ENCODE measurements at places on chromosomes 6 and 20.

DNA sequence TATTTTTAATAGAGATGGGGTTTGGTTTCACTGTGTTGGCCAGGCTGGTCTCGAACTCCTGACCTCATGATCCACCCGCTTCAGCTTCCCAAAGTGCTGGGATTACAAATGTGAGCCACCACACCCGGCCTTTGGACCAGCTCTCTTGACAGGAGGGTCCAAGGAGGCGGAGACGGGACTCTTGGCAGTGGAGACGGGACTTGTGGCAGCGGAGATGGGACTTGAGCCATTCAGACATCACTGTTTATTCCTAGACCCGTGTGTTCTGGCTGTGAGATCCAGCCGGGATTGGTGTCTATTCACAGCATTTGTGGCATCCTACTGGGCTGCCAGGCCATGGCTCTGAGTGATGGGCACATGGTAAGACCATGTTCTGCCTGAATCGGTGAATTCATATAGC is 25.6 kb downstream of the PRPF6 start:
- DNase-seq = no peak

DNA sequence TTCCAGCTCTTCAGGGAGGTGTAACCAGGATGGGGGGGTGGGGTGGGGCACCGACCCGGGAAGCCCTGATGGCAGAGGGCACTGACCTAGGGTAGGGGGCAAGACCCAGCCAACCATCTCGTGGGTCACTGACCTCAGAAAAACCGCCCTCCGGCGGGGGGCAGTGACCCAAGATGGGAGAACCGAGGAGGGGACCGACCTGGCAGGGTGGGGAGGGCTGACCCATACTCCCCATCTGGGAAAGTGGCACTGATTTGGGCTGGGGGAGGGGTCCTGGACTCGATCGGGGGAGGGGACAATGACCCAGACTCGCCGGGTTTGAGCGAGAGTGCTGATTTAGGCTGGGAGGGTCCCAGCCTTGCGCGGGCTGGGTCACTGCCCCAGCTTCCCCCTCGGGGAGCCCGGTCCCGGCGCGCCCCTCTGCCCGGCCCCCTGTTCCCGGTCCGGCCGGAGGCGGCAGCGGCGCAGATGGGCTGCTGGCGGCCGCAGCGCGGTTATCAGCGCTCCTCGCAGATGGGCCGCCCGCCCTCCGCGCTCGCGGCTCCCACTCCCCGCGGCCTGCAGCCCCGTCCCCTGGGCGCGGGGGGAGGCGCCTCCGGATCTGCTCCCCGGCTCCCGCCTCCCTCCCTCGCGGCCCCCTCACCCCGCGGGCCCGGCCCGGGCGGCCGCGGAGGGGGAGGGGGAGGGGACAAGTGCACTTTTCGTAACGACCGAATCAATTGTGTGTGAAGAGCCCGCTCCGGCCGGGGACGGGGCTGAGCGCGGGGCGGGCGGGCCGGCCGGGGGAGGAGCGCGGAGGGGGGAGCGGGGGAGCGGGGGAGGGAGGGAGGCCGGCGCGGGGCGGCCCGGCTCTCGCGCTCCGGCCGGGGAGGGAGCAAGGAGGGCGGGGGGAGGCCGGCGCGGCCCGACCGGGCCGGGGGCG is 2.2 kb downstream of the NOL4L start:
- no peak for DNase-seq

GRCh38 chr6:45369870-45370269 is 7.9 kb downstream of the SUPT3H start:
- DNase-seq = no peak

- DNase-seq = no peak
Measured at GRCh38 chr6:129894921-129895320, 33.8 kb upstream of the TMEM244 start.

- DNase-seq = no peak
Measured at GRCh38 chr20:41643504-41643938, 25.3 kb upstream of the CHD6 start.

DNA sequence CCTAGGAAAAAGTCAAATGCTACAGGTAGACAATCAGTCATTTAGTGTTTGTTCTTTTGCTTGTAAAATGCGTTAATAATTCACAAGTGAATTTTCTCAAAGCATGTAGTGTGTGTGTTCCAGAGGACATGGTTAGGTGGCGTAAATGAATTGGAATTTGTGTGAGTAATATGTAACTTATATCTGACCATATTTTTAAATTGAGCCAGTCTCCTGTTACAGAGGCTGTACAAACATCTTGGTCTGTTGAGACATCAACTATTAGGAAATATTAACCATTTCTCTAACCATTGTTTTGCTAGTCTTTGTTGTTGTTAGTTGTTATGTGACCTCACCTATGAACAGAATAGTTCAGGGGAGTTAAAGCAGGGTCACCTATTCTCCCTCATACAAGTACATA is 22.7 kb downstream of the MCM8 start:
- no peak for DNase-seq

DNA sequence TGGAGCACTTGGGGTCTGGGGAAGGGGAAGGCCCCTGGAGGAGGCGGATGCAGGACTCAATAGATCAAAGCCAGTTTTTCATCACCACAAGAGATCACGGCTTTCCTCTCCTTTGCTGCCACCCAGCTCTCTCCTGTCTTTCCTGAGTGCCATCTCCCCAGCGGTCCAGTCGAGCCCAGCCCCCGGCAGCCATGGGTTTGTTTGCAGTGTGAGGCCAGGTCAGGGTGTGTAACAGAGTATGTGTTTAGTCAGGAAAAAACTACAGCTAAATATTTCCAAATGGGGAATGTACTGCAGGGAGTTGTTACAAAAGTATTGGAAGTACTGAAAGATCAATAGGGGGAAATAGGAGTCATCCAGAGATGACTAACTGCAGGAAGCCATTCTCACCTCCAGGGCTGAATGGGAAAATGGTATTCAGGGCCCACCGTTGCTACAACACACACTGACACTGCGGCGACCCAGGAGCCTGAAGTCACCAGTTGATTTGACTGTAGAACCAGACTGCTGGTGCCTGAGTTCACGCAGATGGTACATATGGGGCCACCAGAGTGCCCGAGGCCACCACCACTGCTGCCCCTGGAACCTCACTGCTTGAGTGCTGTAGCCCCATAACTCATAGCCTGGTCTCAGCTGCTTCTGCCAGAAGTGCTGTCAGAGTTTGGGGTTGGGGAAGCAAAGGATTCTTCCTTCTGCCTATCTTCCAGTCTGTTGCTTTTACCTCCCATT is 23.6 kb upstream of the FANCE start:
- DNase-seq = no peak

- no peak for DNase-seq
Measured at GRCh38 chr6:137874204-137875057, 7.4 kb downstream of the TNFAIP3 start.

DNA sequence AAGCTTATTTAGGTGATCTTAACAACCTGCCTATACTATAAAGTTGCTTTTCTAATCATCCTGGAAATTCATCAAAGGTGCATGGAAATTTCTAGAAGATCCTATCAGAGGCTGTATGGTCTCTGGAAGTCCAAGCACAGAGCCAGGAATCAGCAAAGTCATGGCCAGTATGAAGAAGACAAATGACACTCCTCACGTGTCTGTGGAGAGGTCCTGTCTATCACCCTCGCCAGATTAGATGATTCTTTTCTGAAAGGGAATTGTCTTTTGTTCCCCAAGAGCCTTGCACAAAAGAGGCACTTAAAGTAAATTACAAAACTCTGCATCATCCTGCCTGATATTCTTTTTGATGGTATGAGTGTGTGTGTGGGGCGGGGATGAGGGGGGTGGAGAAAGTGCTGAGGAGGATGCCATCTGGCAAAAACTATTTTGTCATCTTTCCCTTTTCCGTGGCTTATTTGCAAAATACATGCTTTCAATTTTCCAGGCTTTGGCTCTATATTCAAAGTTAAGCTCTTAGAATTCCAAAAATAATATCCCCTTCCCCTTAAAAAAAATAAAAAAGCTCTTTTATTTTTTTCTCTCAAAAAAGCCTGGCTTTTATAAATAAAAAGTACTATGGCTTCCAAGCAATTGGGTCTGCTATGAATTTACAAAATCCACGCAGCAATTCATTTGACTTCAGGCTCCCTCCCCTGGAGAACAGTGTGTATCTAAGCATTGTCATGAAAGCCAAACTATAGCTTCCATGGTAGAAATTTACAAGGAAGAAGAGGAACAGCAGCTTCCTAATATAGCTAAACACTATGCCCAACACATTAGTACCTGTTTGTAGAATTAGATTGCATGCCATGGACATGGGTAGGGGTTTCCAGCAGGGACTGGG is 185.2 kb upstream of the ARG1 start:
- no peak for DNase-seq

GRCh38 chr6:37131104-37131959 is 38.6 kb upstream of the PIM1 start:
- DNase-seq = peak; percentile 87

- DNase-seq = no peak
Measured at GRCh38 chr6:56293781-56294180, 46.4 kb upstream of the COL21A1 start.

DNA sequence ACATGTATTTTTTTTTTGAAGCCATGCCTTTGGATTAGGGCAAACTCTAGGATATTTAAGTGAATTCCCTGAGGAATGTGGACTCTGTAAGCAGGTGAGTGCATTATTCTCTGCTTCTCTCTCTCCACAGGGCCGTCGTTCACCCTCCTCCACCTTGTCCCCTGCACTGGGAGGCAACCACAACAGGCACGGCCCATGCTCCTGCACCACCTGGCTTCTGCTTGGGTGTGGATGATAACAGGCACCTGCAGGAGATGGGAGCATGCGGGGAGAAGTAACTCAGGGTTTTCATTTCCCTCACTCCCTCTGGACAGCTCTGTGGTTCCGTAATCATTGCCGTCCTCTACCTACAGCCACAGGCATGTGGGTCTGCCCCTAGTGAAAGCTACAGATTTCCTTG is 43.4 kb downstream of the HLA-C start:
- no peak for DNase-seq

GRCh38 chr6:112232845-112233256 is 21.5 kb downstream of the LAMA4 start:
- DNase-seq = no peak
